ENCODE measurements at places on chromosomes 5 and 9.

- DNase-seq = peak; percentile 31
Observed at GRCh38 chr5:137136991-137137632, 362.0 kb downstream of the SPOCK1 start.

- no peak for DNase-seq
Observed at GRCh38 chr9:529731-530130, 311.8 kb upstream of the DMRT1 start.

DNA sequence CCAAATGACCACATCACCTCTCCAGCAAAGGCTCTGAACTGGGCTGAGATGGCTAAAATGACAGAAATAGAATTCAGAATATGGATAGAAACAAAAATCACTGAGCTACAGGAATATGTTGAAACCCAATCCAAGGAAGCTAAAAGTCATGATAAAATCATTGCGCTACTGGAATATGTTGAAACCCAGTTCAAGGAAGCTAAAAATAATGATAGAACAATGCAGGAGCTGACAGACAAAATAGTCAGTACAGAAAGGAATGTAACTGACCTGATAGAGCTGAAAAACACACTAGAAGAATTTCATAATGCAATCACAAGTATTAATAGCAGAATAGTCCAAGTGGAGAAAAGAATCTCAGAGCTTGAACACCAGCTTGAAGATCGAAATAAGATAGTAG is 394.9 kb upstream of the GRAMD2B start:
- DNase-seq = no peak

GRCh38 chr5:112923988-112924387 is 2.0 kb upstream of the REEP5 start:
- DNase-seq = no peak

DNA sequence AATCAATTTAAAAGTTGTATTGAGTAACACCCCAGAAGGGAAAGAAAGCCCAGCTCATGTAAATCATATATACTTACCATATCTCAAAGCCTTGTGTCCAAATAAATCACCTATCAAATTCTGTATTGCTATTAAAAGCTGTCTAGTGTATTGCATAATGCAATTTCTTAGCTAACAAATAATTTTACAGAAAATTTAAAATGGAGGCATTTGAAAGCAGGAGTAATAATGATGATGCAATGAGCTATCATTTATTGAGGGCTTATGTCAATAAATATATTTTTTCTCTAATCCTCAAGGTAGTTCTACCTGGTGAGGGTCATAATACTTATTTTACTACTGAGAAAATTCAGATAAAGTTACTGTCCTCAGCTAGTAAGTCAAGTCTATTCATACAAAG is 42.8 kb upstream of the CDK5RAP2 start:
- no peak for DNase-seq

DNA sequence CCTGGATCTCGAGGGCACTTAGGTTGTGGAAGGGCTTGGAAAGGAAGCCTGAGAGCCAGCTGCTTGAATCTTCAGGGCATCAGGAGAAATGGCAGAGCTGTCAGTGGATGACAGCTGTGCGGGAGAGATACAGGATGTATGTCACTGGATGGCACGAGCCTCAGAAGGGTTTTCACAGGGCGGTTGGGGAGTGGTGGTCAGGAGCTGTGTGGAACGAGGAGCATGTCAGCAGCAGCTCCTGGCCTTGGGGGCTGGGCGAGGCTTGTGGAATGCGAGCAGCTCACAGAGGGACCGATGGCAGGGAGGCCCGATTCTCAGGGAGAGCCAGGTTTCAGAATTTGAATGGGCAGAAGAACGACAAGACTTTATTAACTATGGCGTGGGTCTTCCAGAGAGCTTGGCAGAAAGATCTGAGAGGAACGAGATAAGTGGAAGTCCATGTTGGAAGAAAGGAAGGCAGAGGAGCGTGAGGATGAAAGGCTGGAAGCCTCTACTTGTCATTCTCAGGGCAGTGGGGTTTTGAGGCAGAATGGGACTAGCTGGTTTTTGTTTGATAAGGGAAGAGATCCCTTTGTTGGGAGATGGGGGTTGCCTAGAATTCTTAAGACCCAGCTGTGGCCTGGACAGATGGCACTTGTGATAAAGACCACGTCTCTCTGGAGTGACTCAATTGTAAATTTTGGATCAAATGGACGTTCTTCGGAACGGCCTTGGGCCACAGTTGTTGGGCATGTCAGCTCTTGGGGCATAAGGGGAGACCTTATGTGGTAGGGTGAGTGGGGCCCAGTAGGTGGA is 60.3 kb downstream of the SNX30 start:
- no peak for DNase-seq

- peak; percentile 90 for DNase-seq
Observed at GRCh38 chr9:5493679-5494511, 16.4 kb upstream of the PDCD1LG2 start.

DNA sequence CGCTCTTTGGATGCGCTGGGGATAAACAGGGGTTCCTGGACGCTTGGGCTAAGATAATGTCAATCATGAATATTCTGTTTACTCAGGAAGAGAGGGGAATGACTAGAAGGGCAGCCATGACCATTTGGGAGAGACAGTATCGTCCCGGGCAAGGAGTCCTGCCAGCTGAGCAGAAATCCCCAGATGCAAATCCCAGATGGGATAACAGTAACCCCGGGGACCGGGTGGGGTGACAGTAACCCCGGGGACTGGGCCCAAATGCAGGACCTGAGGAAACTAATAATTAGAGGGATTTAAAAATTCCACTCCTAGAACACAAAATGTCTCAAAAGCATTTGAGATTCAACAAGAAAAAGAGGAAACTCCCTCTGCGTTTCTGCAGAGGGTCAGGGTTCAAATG is 189.0 kb upstream of the PPP1R26 start:
- no peak for DNase-seq

GRCh38 chr5:110769000-110769681 is 30.3 kb downstream of the SLC25A46 start:
- DNase-seq = peak; percentile 80

DNA sequence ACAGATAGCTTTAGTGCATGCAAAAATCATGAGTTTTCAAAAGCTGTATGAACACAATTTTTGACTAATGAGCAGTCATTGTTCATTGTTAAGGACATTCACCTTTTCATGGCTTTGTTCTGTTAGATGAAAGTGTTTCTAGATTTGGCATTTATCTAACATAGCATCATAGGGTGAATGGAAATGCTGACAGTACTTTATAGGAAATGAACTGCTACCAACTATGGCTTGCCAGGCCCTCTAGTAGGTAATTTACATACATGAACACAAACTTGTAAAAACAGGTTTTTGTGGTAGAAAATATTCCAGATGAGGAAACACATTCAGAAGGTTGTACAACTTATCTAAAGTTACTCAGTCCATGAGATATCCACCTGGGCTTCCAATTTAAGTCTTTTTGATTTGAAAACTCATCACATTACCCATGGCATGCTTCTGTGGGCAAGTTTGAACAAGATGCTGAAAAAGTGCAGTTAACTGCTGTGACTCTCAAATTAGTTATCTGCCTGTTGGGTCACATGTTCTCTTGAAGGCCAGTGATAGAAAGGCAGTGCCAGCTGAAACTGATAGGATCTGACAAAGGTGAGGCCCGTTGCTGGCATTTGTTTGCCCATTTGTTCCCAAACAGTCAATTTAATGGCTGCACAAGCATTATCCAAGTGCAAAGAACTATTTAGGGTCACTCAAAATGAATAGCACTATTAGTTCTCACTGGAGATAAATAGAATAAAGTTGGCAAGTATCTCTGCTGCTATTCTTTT is 399.1 kb downstream of the MAN2A1 start:
- DNase-seq = no peak

- no peak for DNase-seq
Observed at GRCh38 chr5:459562-460272, 16.7 kb downstream of the EXOC3 start.

DNA sequence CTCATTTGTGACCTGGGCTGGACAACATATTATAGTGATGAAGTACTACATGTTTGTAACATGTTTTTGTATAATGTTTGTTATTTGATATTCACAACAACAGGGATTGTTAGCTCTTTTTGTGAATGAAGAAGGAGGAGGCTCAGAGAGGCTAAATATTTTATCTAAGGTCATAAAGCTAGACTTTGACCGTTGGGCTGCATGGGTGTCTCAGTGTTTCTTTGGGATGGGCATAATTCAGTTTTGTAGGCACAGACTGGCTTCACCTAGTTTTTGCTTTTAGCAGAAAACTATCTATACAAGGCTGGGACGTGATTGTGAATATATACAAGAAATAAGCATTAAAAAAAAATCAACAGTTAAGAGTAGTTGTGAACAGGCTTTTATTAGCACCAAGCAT is 15.0 kb upstream of the GNG10 start:
- DNase-seq = no peak
